ENCODE measurements at places on chromosomes 13 and 19. TPM values are rescaled to one million over a fixed set of nuclear protein-coding genes. Genes with fewer than 3 reads are reported as not detected.
A peak's percentile ranks its signal among the peaks of the same experiment; 100 is the strongest.

- no peak for DNase-seq
These were observed 548.7 kb downstream of the PCDH9 start for GRCh38 chr13:66681403-66681802.

DNA sequence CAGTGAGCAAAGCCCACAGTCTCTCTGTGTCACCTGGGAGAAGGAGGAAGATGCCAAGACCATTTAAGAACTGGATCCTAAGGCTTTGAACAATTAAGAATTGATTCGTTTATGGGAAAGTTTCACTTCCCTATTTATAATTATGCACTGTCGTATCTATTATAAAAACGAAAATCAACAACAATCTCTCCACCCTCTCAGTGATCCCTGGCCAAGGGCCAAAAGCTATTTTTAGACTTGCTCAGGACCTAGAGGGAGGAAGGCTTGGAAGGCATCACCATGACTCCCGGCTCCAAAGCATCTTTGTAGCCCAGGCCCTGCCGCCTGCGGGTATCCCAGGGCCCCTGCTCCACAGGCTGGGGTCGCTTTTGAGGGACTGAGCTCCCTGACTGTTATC lies 1.3 kb downstream of the RHPN2 start:
- DNase-seq, result no peak

Gene OR7E24
- not detected for polyA plus RNA-seq

DNA sequence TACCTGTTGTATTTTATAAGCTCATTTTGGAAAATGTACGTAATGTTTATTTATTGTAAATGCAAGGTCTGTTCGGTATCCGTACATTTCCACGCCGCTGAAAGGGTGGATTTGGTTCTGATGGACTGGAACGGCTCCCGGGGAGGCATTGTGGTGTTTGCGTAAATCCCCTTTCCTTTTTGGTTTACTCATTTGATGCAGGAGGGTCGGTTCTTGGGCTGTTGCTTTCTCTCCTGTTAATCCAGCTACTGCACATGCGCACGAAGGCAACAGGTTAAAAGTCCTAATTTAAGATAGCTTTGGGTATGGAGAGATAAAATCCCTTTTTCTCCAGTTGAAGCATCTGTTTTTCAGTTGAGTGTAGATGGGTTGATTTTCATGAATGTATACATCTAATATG lies 224.4 kb downstream of the TM9SF2 start:
- no peak for DNase-seq

DNA sequence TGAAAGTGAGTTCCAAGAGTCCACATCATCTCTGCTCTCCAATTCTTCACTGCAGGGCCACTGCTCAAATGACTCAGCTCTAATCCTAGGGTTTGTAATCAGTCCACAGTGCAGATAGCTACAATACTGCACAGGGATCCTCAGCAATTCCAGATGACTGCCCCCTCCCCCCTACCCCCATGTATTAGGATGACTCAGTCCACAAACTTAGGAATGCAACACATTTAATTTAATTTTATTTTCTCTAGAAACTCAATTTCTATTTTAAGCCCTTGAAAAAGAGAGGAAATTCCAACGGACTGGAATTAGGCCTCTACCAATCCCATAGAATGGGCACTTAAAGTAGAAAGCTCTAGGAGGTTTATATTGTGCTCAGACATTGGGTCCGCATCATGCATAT lies 173.8 kb upstream of the SOX21 start:
- DNase-seq, result no peak

- no peak for DNase-seq
These were observed 83.8 kb downstream of the UQCRFS1 start for GRCh38 chr19:29129148-29129547.

DNA sequence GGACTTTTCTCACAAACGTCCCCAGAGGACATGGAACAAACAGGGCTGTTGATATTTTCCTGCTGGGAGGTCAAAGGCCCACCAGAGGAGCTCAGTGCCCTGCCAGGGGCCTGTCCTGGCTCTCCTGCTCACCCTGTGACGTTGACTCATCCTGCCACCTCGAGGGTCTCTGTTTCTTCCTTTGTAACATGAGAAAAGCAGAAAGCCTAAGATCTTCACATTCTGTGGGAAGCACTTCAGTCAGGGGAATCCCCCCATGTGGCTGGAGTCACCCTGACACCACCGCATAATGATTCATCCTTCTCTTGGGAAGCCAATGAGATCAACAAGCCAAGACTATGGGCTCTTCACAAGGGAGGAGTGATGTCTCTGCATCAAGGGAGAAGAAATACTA lies 147.9 kb downstream of the KATNAL1 start:
- DNase-seq, result no peak

Gene CGB3
- polyA plus RNA-seq, result not detected

DNA sequence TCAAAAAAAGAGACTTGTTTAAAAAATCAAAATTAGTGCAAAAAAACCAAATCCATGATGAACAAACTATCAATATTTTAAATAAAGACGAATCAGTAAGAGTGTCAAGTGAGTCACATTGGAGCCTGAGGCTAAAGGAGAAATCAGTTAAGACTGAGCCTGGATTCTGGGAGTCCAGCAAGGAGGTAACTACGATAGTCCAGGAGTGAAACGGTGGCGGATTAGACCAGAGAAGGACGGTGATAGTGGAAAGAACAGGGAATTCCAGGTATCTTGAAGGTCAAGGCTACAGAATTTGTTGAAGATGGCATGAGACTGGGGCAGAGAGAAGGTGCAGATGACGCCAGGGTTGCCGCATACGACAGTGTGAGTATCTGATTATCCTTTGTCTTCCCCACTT lies 7.0 kb upstream of the NPAS1 start:
- no peak for DNase-seq

Gene FFAR3
- polyA plus RNA-seq, result not detected

DNA sequence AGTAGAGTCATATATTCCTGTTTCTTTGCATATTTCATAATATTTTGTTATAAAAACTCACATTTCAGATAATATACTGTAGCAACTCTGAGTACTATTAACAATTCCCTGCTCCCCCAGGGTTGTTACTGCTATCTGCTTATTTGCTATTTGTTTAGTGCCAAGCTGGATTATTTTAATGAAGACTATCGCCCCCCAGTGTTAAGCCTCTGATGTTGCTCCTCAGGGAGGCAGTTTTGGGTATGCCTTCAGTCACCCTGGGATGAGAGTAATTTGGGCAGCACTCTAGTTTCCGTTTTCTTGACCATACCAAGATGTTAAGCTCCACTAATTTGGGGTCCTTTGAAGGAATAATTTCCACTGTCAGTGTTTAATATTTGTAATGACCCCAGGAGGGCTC lies 46.0 kb downstream of the MICU2 start:
- no peak for DNase-seq

- DNase-seq, result no peak
These were observed 41.2 kb upstream of the USPL1 start for GRCh38 chr13:30576528-30576927.

GRCh38 chr13:114110091-114110829 lies 22.2 kb downstream of the RASA3 start:
- DNase-seq, result no peak

Gene UTP14C
- polyA plus RNA-seq, result 19.9 TPM

DNA sequence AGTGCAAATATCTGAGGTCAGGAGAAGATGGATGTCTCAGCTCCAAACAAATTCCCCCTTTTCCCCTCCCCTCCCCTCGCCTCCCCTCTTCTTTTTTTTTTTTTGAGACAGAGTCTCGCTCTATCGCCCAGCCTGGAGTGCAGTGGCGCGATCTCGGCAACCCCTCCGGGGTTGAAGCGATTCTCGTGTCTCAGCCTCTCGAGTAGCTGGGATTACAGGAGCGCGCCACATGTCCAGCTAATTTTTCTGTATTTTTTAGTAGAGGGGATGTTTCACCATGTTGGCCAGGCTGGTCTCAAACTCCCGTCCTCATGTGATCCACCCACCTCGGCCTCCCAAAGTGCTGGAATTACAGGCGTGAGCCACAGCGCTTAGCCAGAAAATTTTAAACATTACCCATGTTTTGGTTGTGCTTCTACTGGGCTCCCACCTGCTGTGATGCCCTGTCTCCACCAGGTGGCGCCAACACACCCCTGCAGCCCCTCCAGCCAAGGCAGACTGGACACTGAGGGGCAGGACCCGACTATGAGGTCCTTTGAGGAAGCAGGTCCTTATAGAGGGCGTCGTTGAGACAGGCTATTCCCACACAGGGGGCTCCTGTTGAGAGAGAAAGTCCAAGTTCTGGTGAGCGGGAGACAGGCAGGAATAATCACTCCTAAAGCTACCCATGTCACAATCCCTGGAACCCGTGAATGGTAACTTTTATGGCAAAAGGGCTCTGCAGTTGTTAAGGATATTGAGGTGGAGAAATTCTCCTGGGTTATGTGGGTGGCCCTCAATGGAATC lies 6.3 kb downstream of the ERICH4 start:
- peak; percentile 69 for DNase-seq

Gene NLRP7
- polyA plus RNA-seq, result not detected

Gene COX7A1
- polyA plus RNA-seq, result 221 TPM

DNA sequence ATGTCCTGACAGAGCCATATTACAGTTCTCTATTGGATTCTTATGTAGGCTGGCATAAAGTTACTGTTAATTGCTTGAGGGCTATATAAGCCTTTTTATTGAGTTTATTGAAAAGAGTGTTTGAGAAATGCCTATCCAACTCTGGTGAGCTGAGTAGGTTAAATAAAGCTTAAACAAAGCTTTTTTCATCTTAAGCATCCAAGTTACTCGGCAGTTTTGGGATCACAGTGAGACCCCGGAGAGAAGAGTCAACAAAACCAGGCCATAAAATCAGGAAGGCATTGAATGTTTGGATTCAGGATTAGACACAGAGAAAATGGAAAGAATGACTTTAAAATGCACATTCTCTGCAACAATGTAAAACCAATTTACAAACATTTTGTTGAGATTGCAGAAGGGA lies 588.5 kb downstream of the DACH1 start:
- DNase-seq, result no peak

Measured in hindlimb muscle (tissue), 1 donor.